ENCODE measurements at places on chromosomes 1 and 21.

GRCh38 chr1:203215573-203215972 is 13.9 kb downstream of the CHIT1 start:
- DNase-seq: no peak

DNA sequence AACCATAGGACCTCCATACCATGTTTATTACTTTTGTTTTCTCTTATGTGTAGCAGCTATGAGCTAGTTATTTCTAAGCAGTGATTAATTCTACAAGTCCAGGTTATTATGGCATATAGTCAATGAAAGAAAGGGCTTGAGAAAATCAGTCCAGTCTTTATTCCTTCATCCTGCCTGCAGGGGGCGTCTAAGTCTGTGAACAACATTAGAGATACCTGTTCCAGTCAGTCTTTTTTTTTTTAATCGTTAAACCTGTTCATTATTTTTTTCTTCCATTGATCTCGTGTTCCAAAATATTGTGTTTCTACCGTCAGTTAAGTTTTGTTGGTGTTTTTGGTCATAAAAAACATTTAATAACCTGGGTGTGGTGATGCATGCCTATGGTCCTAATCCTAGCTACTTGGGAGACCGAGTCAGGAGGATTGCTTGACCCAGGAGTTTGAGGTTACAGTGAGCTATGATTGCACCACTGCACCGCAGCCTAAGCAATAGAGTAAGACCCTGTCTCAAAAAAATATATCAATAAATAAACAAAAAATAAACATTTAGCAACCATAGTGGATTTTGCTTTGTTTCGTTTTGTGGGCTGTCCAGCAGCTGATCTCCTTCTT is 29.4 kb upstream of the CD2 start:
- DNase-seq: peak; percentile 65

DNA sequence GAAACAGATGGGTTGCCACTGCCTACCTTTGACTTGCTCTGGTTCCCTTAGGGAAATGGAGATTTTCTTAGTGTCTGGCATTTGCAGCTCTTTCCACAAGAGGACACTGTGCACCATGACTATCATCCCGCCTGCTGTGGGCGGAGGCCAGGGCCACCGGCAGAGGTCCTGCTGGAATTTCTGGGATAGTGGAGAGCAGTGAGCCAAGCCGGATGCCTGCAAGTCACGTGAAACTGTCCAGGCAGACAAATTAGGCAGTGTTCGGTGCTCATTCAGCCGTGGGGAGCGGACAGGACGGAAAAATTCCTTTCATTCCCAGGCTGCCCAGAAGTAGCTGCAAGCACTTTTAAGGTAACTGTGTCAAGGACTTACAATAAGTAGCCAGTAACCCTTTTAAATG is 43.4 kb downstream of the IGSF5 start:
- peak; percentile 26 for DNase-seq

GRCh38 chr1:66729119-66729518 is 23.1 kb upstream of the DYNLT5 start:
- DNase-seq: no peak

GRCh38 chr1:179831852-179832699 is 45.5 kb downstream of the TOR1AIP2 start:
- no peak for DNase-seq

- no peak for DNase-seq
Observed at GRCh38 chr1:46804926-46805325, 6.1 kb downstream of the CYP4B1 start.

GRCh38 chr1:50966991-50967390 is 3.1 kb upstream of the CDKN2C start:
- no peak for DNase-seq

DNA sequence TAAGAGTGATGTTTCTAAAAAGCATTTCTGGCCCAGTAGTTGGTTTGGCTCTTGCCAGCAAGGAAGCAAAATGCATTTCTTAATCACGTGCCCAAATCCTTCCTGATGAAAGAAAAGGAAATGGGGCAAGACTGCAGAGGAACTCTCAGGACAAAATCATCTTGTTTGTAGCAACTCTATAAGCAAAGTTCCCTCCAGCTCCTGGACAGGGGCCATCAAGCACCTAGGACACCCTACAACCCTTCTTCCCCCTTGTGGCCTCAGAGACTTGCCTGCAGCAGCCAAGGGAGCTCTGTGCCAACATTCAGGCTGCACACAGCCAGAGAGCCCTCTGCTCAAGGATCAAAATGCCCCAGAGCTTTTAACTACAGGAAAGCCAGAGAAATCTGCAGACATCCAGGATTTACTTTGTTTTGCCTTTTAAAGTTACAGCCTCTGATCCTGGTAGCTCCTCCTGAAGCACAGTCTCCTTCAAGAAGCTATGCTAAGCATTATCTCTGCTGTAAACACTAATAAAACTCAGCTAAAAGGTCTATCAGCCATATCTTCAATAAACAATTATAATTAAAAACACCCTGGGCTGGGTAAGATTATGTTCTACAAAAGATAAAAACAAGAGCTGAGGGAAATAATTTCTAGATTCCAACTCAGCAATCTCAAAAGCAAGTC is 105.0 kb downstream of the KIAA0319L start:
- peak; percentile 21 for DNase-seq

GRCh38 chr21:36254106-36254941 is 65.7 kb upstream of the MORC3 start:
- no peak for DNase-seq

DNA sequence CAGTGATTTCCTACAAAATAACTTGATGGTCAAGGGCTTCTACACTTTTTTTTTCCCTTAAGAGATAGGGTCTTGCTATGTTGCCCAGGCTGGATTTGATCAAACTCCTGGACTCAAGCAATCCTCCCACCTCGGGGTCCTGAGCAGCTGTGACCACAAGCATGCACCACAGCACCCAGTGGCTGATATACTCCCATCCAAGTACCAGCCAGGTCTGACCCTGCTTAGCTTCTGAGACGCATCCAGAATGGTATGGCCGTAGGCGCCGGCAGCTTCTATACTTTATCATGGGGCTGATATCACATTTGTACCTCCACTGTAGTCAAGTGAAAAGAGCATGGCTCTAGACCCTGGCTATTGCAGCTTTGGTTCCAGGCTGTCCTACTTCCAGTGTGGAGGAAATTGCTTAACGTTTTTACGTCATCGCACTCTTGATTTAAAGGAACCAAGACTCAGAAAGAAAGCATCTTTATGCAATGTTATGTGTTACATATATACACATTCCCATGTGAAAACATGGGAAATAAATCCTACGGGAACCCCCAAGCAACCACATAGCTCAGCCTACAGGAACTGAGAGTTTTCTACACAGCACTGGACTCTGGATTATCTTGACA is 39.5 kb downstream of the PDPN start:
- DNase-seq: no peak

DNA sequence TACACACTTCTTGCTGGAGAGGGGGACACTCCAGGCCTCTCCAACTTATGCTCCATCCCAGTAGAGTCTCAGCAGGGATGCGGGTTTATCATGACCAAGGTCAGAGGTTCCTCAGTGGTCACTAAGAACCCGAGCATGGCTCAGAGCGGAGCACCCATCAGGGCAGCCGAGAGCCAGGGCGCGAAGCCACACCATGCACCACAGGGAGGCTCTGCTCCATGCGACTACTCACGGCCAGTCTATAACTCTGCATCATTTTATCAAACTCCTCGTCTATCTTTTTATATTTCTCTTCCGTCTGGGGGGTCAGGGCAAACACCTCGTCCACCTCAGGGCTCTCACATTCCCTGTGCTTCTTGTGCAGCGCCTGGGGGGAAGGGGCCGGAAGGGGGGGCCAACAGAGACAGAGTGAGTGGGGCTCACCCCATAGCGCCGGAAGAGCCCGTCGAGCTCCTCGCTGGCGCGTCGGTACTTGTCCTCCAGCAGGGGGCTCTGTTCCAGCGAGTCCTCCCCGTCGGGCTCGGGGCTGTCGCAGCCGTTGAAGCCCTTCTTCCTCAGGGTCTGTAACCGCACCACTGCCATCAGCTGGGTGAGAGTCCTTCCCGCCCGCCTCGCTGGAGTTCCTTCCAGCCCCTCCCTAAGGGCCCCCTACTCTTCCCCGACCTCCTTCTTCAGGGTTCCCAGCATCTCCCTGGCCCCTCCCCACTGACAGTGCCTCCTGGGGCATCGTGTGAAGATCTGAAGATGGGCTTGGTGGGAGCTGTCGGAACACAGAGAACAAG is 20.0 kb downstream of the MEF2D start:
- no peak for DNase-seq

- DNase-seq: no peak
Observed at GRCh38 chr21:43300496-43301408, 126.2 kb downstream of the SIK1 start.

- no peak for DNase-seq
Observed at GRCh38 chr1:118948846-118949245, 39.3 kb downstream of the TBX15 start.

GRCh38 chr1:10941891-10942541 is 70.4 kb upstream of the TARDBP start:
- DNase-seq: peak; percentile 39

DNA sequence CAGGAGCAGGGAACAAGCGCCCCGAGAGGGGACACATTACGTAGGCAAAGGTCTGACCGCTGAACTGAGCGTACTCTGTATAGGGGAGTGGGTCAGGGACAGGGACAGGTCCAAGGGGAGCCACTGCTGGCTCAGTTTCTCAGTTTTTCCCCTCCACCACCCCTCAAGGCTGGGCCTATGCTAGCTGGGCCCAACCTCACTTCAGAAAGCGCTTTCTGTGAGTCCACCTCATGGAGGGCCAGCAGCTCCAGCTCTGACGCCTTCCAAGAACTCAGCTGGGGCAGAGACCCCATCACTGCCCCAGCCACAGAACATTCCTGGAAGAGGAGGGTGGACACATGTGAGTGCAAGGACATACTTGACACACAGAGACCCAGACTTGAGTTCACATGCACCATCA is 242.0 kb downstream of the FOXD2 start:
- DNase-seq: no peak

DNA sequence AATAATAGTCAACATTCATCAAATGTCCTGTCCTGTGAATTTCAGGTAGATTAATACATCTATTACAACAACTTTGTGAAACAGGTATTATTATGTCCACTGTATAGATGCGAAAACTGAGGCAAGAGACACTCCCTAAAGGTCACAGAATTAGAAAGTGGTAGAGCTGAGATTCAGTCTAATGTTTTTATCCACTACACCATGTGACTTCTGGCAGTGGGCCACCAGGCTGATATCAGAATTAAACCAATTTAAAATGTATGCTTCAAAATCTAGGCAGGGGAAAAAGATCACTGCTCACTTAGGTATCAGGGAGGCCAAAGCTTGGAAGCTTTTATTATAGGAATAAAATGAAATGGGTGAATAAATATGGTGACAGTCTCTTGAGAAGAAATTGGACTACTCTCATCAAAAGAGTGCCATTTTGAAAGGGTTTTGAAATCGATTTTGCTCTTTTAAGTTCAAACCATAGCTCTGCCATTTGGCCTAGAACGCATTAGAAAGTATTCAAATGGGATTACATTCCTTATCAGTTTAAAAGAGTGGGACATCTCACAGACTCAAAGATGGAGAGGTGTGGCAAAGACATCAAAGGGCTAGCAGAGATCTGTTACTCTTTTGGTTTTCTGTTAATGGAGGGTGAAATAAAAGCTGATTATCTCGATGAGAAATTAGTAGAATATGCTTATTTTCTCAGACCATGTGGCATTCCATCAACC is 1.9 kb downstream of the DDAH1 start:
- DNase-seq: no peak

GRCh38 chr1:9910076-9910422 is at the start of gene CTNNBIP1:
TSS of gene CTNNBIP1 (minus strand) at chr1:9910269. CDS start at chr1:9872064, 38,205 bp downstream.
- no peak for DNase-seq

DNA sequence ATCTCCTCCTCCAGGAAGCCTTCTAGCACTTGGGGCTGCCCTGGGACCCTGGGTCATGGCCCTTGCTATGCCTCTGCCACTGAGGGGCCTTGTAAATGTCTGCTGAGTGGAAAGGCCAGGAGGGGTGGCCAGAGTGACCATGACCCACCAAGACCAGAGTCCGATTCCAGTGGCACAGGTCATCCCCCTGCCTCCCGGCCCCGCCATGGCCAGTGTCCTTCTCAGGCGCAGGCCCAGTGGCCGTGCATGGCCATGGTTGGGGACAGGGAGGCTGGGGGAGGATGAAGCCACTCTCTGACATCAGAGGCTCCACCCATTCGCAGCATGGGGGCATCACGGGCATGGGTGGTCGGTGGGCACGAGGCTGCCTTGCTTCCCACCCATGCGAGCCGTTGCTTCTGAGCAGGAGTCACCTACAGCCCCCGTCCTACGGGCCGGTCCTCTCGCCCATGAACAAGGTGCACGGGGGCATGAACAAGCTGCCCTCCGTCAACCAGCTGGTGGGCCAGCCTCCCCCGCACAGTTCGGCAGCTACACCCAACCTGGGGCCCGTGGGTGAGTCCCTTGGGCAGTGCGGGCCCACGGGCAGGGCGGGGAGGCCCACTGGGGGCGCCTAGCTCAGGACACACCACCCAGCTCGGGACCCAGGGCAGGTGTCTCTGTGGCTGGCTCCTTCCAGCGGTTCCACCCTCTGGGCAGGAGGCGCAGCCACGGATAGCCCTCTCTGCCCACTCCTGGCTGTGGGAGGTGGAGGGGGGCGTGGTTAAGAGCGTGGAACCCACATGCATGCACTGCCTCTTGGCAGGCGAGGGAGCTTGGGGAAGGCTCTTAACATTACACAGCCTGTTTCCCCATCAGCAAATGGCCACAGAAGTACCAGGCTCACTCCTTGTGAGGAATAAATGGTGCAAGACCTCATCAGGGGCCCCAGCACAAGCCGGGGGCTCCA is 22.4 kb upstream of the CCDC27 start:
- DNase-seq: no peak

DNA sequence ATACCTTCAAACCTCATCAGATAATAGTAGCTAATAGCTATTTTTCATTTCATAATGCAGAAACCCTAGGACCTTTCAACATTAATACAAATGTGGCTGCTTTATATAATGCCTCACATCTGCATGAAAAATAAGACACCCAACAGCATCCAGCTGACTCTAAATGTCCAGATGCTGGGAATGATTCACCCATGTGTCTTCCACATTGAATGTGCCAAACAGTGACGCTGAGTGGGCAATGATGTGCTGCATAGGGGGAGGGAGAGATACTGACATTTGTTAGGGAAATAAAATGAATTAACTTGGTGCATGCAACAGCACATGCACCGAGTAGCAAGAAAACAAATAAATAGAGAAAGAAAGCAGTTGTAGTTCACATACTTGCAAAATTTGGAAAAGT is 199.3 kb downstream of the DSCAM start:
- no peak for DNase-seq

- no peak for DNase-seq
Observed at GRCh38 chr21:44697811-44698734, 1.1 kb downstream of the KRTAP10-12 start.

GRCh38 chr1:218401998-218402785 is 57.1 kb downstream of the TGFB2 start:
- peak; percentile 70 for DNase-seq

- no peak for DNase-seq
Observed at GRCh38 chr1:112110031-112110430, 120.6 kb upstream of the KCND3 start.

DNA sequence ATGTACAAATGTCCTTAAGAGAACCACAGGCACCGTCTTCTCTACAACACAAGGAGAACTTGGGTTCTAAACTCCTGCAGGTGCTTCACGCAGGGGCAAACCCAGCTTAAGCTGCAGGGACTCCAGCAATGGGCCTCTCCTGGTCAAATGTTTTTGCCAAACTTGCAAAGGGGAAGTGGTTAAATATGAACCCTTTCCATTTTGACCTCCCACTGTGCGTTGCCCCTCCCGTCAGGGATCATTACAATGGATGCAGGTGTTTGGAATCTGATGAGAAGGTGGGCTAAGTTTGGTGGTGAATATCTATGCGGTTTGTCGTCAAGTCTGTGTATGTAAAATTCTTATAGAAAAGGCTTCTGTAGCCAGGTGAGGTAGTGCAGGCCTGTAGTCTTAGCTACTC is 29.1 kb upstream of the SLC25A33 start:
- DNase-seq: no peak

- DNase-seq: no peak
Observed at GRCh38 chr1:151581921-151582320, 29.9 kb upstream of the SNX27 start.

All from fibroblast of lung (primary cell).